NCI-H2171 treated with DMSO at 0.1 percent for 48 hours (cell line): ENCODE measurements at places on chromosomes 5 and 9.
A peak's percentile ranks its signal among the peaks of the same experiment; 100 is the strongest.

DNA sequence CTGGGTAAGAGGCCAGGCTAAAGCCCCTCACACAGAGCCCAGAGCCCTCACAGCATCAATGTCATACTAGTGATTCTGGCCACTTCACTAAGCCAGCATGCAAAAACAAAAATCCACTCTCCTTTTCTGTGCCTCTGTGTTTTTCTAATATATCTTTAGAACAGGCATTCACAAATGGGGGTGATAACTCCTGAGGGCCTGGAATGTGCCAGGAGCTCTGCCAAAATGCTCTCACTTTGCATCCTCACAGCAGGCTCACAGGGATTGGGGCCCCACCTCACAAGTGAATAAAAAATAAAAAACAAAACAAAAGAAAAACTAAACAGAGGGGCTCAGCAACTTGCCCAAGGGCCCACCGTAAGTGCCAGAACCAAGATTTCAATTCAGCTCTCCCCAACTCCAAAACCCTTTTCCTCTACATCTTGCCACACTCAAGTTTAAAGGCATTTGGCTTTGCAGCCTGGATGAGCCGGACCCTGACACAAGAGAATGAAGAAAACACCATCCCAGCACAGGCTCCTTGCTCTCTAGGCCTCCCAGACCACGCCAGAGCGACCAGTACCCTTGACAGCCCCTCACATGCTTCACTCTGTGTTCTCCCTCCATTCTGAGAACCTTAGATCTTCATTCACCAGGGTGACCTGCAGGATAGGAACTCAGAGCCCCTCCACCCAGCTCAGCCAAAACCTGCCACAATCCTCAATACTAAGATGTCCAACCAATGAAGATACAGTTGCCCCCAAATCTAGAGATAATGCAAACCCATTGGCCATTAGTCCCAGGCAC, 51.3 kb downstream of the SAXO1 start:
- DNase-seq: no peak

- DNase-seq: no peak
Observed at GRCh38 chr9:18463991-18464390, 10.0 kb upstream of the ADAMTSL1 start.

GRCh38 chr5:14063138-14063537, 80.0 kb upstream of the TRIO start:
- DNase-seq: no peak

DNA sequence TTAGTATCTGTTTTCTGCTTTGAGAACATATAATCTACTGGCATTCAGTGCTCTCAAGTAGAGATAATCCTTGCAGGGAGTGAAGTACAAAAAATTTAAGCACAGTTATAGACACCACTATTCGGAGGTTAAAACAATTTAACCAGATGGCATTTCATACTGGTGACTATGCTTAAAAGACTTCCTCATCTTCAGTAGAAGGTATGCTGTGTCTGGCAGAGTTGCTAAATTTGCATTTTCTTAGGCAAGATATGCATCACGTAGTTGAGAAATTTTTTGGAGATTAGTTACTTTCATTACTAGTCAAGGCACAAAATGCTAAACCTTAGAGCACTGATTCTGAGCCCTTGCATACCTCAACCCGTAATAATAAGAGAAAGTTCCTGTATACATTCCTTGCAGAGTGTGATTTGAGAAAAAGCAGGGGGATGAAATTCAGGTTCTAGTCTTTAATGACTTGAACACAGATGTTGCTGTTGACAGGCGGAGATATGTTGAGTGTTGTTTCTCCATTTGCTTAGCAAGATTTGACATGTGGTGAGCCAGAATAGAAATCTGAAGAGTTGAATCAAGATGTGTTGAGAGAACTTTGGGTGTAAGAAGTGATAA, 70.8 kb upstream of the STARD4 start:
- no peak for DNase-seq

- DNase-seq: no peak
Observed at GRCh38 chr5:108036482-108036881, 345.4 kb downstream of the FBXL17 start.

- DNase-seq: no peak
Observed at GRCh38 chr5:54829676-54830535, 155.5 kb downstream of the ESM1 start.

GRCh38 chr9:19464764-19465585, 56.2 kb downstream of the ACER2 start:
- peak; percentile 59 for DNase-seq

DNA sequence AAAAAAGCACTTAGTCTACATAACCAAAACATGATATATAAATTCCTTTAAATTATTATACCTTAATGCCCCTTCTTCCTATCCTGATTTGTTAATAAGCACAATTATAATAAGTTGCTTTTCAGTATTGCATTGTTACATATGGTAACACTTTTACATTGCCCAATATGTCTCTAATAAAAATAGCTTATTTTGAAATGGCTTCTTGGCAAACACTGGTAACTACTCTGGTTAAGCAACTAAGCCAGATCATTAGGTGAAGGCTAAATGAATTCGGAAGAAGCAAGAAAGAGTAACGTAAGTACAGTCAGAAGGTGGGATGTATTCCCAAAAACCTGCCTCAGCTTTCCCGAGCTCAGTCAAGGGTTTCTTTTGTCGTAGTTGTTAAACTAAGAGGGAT, 85.3 kb downstream of the TTC39B start:
- DNase-seq: no peak

DNA sequence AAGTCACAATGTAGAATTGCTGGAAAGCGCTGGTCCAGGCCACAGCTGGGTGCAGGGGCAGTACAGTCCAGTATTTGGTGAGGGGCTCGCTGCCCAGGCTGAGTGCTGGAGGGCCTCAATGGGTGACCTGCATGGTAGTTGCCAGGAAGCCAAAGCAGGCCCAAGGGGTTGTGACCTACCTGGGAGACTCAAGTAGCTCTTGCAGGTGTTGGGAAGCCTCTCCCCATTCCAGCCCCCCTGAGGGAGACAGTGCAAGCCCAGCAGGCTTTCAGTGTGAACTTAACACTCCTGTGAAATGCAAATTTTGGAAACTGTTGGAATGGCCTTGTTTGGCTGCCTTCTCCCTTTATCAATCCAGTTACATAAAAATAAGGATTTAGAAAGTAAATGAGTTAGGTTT, 13.9 kb downstream of the KDM4C start:
- no peak for DNase-seq

DNA sequence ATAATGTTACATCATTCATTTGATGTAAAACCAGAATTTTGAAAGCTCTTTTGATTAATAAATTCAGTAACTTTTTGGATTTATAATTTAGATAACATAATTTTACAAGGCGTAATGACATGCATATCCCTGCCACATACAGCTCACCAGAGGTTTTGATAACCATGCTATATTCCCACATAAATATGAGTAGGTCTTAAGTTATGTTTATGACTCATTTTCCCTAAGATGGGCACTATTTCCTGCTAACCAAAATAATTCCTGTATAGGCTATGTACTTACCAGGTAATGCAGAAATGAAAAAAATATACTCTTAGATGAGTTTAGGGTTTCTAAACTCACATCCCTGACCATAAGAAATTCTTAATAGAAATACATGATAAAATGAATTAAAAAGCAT, 93.9 kb upstream of the EDIL3 start:
- no peak for DNase-seq

DNA sequence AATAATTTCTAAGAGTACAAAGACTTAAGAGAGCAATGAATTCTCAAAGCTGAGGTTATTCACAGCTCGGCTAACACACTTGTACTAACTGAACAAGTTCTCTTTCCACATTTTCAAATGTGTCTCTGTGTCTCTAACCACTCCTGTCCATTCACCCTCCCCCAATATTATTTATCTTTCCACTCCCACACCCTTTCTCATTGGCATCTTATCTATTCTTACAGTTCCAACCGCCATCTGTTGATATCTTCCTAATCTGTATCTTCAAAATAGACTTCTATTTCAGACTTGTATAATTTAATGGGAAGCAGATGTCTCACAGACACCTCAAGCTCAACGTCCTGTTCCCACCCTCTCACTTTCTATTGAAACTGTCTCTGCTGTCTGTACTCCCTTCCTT, 205.9 kb downstream of the ANXA1 start:
- no peak for DNase-seq

DNA sequence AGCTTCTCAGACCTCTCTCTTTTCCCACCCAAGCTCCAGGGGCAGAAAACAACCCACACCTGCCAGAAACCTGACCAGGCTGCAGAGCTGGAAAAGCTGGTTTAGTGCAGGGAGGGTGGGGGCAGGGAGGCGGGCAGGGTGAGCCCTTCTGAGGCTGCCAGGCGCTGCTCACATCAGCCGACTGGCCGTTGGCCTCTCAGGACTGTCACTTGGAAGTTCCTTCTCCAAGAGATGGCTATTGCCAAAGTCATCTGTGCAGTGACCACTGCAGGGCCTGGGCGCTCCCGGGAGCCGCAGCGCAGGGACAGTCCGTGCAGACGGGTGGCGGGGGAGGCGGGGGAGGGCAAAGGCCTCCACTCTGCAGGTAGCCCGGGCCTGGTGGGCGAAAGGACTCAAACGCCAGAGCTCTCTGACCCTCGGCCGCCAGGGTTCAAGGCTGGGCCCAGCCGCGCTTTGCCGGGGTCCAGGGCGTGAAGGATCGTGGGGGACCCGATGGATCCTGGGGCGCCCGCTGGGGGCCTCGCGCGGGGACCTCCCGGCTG, 205.0 kb upstream of the IER5L start:
- DNase-seq: no peak

DNA sequence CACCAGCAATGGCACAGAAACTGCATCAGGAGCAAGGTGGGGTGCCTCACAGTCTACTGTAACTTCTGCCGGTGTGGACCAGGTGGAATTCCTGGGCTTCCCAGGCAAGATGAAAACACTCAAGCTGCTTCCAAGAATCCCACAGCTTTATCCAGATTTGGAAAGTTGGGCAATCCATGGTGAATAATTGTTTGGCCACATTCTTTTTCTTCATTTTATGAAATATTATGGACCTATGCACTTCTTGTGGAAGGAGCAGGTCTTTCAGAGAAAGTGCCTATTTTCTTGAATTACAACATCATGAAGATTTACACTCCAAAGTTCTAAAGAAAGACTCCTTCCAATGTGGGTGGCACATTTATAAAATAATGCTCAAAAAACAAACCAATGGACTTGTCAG, 503.6 kb downstream of the SEMA5A start:
- no peak for DNase-seq

DNA sequence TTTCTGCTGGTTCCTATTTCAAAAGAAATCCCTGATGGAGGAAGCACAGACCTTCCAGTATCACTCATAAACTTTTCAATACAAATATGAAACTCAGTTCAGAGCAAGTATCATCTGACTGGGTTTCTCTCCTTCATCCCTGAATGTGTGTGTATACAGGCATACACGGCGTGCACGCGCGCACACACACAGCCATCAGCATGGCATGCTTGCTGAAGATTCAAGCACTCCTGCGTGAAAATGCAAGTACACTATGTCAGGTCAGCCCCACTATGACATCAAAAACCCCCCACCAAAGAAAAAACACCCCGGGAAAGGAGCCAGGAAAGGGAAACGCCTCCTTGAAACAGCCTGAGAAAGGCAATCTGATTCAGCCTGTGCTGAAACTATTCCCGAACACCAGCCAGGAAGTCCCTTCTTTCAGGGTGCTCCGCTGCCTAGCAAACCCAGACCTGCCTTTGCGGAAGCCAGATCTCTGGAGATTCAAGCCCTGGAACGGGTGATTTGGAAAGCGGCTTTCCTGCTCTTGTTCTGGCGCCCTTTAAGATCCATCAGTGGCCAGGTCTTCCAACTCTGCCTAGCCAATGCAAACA, 831 bp downstream of the KLHL3 start:
- DNase-seq: peak; percentile 32

DNA sequence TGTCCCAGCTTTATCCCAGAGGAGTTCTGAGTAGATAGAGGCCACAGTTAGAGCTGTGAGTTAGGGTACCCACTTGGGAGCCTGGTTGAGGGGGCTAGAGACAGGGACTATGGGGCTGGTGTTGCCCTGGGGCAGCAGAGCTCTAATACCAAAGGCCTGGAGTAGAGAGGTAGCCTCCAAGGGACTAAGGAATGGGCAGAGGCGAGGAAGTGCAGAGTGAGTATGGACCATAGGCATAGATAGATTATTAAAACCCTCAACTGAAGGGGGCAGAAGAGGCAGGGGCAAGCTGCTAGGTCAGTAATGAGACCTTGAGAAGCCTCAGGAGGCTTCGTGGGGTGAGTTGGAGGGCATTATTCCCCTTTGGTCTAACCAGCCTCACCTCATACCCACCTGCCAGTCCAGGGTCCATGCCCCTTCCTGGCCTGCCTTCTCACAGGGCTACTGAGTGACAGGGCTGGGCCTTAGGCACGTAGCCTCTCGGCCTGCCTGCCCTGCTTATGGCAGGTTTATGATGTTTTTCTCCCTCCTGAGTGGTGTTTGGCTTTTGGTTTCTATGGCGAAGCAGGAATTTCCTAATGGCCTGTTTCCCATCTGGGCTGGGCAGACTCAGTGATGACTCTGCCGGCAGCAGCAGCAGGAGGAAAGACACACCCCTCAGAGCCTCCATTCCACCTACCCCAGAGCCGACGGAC, 8.0 kb downstream of the PDLIM4 start:
- no peak for DNase-seq

DNA sequence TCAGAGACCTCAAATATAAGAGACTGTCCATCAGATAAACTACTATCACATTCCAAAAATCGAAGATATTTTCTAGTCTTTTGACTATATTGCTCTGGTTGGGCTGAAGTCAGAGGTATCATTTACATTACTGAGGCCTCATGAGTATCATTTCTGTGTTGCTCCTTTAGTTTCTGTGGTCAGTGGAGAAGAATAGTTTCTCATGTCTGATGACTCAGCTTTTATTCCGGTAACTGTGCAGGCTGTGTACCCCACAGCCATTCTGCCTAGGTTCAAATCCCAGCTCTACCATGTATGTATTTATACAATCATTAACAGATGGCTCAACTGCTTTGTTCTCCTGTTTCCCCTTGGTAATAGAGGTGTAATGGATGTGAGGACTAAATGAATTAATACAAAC, 179.3 kb downstream of the ALDH1A1 start:
- DNase-seq: no peak

GRCh38 chr5:132656774-132657355, 1.1 kb upstream of the IL13 start:
- no peak for DNase-seq

DNA sequence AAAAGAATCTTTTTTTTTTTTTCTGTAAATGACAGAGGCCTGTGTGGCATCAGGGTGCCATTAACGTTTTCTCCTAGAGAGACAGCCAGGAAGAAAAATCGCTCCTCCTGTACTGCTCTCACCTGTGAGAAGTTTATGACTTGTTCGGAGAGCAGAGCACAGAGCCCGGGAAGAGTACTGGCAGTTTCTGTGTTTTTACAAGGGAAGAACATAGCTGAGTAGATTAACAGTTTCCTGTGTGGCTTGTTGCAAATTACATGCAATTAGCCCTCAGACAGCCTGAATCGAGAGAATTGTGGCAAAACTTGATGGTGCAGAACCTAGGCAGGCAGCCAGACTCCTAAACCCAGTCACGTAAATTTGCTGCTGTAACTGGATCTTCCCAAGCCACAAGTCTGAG, 32.1 kb downstream of the PRKACG start:
- DNase-seq: no peak

- peak; percentile 32 for DNase-seq
Observed at GRCh38 chr5:45604092-45604491, 92.1 kb downstream of the HCN1 start.
